Naive thymus-derived CD8-positive, alpha-beta T cell (primary cell): ENCODE measurements at places on chromosomes 1 and 21. TPM values are rescaled to one million over a fixed set of nuclear protein-coding genes. Genes with fewer than 3 reads are reported as not detected.

C1QTNF12 gene
- 5.0 TPM for total RNA-seq

PLA2G2C gene
- not detected for total RNA-seq

RPTN gene
- total RNA-seq = not detected

CACHD1 gene
- total RNA-seq = 5.2 TPM

RHOC gene
- 4.2 TPM for total RNA-seq

HSPA6 gene
- 3.6 TPM for total RNA-seq

SERPINC1 gene
- total RNA-seq = 0.44 TPM

LMX1A gene
- total RNA-seq = not detected

CYP2J2 gene
- total RNA-seq = 2.8 TPM

PHACTR4 gene
- total RNA-seq = 30.1 TPM
